ENCODE measurements at places on chromosomes 3 and 15. TPM values are rescaled to one million over a fixed set of nuclear protein-coding genes. Genes with fewer than 3 reads are reported as not detected.

The CCDC39 gene
- not detected for total RNA-seq

The PPP1R14D gene
- not detected for total RNA-seq

The ZNF620 gene
- 0.23 TPM for total RNA-seq

The TUBGCP5 gene
- total RNA-seq, result 31.2 TPM

The SGO1 gene
- total RNA-seq, result 19.3 TPM

The LMCD1 gene
- 31.2 TPM for total RNA-seq

- DNase-seq, result no peak
These were observed 54.0 kb downstream of the SNTN start for GRCh38 chr3:63706321-63707085.

DNA sequence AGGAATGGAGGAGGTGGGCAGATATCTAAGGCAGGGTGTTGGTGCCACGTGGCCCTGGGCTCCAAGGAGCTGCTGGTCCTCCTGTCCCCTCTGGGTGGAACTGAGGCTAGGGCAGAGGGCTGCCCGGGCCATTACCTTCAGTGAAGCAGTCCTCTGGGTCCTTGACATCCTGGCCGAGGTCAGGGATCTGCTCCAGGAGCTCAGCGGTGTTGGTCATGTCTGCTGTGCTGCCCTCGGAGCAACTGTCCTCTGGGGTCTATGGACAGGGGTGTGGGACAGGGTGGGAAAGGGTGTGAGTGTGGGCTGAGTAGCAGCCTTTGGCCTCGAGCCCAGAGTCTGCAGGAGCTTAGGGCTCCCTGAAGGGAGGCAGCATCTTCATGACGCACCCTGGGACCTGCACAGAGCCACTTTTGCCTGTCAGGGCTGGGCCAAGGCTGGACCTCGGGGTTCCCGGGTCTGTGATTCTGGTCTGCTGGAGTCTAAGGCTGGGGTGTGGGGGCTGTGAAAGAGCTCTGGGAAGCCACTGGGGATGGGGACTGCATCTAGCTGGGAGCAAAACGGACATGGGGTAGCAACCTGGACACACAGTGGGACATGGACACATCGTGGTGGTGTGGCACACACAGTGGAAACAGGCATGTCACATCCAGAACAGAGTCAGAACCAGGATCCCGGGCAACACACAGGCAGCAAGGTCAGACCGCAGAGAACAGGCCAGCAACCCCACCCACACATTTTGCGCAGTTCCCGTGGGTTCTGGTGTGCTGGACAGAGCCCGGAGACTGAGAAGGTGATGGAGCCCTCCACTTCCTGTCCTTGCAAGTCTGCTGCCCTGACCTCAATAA lies 72.7 kb downstream of the SCN5A start:
- no peak for DNase-seq

DNA sequence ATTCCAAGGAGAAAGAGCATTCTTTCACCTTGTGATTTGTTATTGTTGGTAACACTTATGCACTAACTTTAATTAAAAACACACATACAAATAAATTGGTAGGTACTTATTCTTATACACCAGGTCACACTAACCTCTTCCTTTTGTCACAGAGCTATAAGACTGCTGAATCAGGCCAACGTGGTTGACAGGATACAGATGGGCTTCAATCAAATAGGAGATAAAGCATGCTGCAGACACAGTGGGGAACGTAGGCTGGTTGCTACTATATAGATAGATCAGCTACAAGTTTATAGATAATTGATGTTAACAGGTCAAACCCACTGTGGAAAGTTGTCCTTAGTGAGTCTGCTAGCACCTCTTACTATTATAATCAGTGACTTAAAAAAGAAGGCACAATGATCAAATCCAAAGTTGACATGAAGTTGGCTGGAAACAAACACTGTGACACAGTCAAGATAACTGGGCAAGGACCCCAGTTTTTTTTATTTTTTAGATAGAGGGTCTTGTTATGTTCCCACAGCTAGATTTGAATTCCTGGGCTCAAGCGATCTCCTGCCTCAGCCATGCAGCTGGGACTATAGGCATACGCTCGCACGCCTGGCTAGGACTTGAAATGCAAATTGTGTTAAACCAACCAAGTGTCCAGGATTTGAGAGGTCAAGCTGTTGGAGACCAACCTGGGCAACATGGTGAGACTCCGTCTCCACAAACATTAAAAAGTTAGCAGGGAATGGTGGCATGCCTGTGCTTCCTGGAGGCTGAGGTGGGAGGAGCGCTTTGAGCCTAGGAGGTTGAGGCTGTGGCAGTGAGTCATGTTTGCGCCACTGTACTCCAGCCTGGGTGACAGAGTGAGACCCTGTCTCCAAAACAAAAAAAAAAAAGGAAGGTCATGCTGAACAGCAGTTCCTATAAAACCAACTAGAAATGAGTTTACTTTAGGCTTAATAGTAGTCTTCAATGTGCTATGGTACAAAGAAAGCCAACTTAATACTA lies 97.9 kb upstream of the MEX3B start:
- no peak for DNase-seq

DNA sequence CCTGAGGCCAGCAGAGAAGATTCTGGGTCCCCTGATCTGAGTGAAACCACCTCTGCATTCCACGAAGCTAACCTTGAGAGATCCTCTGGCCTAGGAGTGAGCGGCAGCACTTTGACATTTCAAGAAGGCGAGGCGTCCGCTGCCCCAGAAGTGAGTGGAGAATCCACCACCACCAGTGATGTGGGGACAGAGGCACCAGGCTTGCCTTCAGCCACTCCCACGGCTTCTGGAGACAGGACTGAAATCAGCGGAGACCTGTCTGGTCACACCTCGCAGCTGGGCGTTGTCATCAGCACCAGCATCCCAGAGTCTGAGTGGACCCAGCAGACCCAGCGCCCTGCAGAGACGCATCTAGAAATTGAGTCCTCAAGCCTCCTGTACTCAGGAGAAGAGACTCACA lies 36.4 kb downstream of the HAPLN3 start:
- DNase-seq, result no peak

Measured in LHCN-M2 (cell line).